GM12892 (cell line): ENCODE measurements at places on chromosomes 7 and 10.

DNA sequence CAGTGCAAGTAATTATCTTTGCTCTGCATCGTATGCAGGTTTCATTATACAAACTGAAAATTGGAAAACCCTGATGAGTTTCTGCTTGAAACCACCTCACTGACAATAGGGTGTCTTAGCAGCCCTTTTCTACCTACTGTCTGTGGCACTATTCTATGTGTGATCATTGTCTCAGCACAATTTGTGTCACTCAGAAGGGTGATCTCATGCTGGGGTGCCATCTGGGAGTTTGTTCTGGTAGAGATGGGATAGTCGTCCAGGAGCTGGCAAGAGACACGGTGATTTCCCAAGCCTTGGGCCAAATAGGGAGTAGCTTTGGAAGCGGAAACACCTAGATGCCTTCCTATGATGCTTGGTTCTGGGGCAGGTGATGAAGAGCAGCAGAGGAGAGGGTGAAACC is 186.3 kb downstream of the FRMD4A start:
- DNase-seq, result no peak

DNA sequence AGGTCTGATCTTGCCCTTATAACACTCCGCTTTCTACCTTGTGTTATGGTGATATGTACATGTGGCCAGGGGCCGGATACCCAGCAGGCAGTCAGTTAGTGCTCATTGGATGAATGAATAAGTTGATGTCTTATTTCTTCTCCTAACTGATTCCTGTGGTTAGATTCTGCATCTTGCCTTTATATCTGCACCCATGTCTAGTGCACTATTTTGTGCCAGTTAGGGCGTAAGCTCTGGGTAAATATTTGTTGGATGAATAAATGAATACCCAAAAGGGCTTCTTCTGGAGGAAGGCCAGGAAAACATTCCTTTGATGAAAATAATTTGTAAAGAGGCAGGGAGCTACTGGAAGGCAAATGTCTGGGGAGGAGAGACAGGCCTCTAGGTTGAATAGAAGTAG is 148.2 kb downstream of the CHN2 start:
- no peak for DNase-seq

DNA sequence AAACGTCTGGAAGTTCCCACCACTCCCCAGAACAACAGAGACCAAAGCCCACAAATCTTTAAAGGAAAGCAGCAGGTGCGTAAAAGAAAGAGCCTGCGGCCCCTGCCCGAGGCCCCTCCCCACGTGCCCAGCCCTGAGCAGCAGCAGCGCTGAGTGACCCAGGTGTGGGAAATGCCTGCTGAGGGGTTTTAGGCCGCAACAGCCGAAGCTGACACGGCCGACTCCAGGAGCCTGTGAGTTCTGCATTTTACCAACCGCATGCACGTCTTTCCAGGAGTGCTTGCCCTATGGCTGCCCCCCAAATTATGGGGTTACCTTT is 1.6 kb upstream of the KNDC1 start:
- no peak for DNase-seq

DNA sequence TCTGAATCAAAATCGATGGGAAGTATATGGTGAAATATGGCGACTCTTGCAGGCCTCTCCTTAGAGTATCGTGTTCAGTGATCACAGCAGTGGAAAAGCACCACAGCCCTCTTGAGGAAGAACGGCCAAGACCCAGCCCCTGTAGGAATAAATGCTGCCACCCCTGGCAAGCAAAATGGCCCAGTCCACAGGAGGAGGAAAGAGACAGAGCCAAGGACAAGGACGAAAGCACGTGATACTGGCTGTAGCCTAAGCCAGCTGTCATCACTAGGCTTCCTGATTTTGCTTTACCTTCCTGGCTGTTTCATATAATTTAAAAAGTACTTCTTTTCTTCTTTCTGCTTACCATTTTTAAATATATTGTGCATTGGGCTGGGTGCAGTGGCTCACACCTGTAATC is 395.0 kb upstream of the SHH start:
- DNase-seq, result no peak

GRCh38 chr10:44404741-44405437 is 20.0 kb upstream of the CXCL12 start:
- no peak for DNase-seq

DNA sequence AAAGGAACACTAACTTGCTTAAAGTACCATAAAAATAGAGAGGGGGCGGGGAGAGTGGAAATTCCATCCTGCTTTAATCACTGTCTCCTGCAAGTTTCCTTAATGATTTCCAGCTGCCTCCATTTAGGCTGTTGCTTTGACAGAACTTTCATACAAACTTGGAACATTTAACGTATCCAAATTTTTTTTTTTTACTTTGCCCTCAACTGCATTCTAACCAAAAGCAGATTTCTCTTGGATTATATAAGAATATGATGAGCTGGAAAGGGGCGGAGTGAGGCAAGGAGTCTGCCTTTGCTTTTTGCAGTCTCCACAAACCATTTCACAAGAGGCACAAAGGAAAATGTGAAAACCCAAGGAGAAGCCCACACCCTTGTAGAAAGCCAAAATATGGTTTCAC is 46.6 kb upstream of the COL1A2 start:
- no peak for DNase-seq

- no peak for DNase-seq
These were observed 1.8 kb downstream of the LLCFC1 start for GRCh38 chr7:142940966-142941535.

- DNase-seq, result no peak
These were observed 25.1 kb downstream of the RHEB start for GRCh38 chr7:151494298-151495284.

- DNase-seq, result no peak
These were observed 48.4 kb downstream of the MPP7 start for GRCh38 chr10:28254290-28254985.

GRCh38 chr10:5291501-5292195 is 73.1 kb upstream of the UCN3 start:
- DNase-seq, result no peak

DNA sequence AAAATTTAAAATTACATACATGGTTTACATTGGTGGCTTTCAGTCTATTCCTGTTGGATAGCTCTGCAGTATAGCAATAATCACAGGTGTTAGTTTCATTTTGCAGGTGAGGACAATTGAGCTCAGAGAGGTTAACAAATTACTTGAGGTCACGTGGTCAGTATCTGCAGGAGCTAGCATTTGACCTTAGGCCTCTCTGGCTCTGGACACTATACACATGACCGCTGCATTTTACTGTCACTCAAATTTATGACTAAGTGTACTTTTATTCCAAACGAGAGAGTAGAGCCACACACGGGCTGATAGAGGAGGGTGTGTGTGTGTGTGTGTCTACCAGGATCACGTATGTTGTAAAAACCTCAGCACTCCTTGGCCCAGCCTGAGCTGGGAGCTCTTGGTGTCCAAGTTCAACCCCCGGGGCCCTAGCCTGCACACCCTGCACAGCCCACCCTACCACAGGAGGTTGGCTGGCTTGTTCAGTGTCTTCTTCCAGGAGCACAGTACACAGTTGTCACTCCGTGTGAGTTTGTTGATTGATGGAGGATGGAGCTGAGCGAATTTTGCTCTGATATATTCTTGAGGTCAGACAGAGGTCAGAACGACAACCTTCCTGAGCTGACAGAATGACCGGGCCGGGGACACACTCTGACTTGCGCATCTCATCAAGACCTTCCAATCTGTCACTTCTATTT is 272.7 kb downstream of the GFRA1 start:
- no peak for DNase-seq

GRCh38 chr7:37601321-37601720 is 82.2 kb upstream of the GPR141 start:
- no peak for DNase-seq

GRCh38 chr10:23725548-23725947 is 286.7 kb downstream of the OTUD1 start:
- no peak for DNase-seq
